ENCODE measurements at places on chromosomes 13 and 19. TPM values are rescaled to one million over a fixed set of nuclear protein-coding genes. Genes with fewer than 3 reads are reported as not detected.

DNA sequence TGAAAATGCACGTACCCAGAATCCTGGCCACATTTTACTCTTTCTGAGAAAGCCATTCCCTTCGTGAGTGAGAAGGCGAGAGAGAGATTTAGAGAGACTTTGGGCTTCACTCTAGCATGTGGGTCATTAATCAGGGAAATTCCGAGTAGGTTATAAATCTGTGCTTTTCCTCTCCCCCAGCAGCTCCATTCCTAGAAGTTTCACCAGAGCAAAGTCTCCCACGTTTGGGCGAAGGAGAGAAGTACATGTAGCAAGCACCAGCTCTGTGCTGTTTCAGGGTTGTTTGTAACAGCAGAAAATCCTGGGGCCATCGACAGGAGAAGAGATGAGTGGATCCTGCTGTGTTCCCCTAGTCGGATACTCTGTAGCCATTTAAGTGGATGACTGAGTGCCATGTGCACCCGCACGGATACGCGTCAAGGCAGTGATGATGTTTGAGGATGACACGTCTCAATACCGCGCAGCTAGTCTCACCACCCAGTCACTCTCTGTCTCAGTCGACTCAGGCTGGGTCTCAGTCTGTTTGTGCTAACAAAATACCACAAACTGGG, 131.8 kb upstream of the PEG3 start:
- no peaks in the 10 kb centered on the region for H3K27me3 ChIP-seq
- H3K36me3 ChIP-seq = peaks cover 6% of the 10 kb centered on the region
- no peaks in the 10 kb centered on the region for H3K4me1 ChIP-seq

DNA sequence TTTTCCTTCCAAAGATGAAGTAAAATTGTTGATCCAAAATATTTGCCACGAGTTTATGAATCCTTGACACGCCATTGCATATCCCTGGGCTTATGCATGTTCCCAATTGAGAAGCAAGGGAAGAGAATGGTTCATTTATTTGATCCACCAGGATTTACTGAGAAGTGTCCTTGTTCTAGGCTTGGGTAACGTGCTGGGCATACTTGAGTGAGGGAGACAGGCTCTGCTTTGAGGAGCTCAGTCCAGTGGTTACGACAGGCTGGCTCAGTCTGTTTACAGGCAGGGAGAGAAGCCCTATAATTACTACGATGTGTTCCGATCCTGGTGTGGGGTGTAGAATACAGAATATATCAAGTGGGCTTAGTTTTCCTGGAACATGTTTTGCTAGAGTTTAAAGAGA, 6.3 kb upstream of the PNMA8C start:
- no peaks in the 10 kb centered on the region for H3K4me1 ChIP-seq
- no peaks in the 10 kb centered on the region for H3K36me3 ChIP-seq
- no peak overlapping the region for H3K4me3 ChIP-seq
- peaks cover 8% of the 10 kb centered on the region for H3K27me3 ChIP-seq
- no peak for DNase-seq

PSG11 gene
- not detected for total RNA-seq

DNA sequence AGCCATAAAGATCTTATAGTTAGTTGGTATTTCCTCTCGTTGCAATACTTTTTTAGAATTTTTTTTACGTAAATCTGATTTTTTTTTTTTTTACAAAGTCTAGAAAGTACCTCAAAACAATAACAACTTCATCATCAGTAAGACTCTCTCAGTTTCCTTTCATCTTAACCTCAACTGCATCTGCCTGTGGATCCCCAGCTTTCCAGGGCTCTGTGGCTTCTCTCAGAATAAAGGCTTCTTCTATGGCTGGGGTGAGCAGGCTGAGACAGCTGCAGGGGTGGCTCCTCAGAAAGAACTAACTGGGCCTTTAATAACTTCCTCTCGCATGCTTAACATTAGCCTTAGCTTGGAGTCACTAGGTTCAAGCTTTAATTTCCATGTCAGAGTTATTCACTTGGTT, 4.2 kb downstream of the ZNF506 start:
- peaks cover 50% of the 10 kb centered on the region for H3K36me3 ChIP-seq
- H3K27ac ChIP-seq = no peak overlapping the region
- no peaks in the 10 kb centered on the region for H3K27me3 ChIP-seq

RNF225 gene
- 1.3 TPM for total RNA-seq

- DNase-seq = no peak
- no peaks in the 10 kb centered on the region for H3K27me3 ChIP-seq
- no peak overlapping the region for H3K4me3 ChIP-seq
- H3K36me3 ChIP-seq = peaks cover 20% of the 10 kb centered on the region
- no peaks in the 10 kb centered on the region for H3K4me1 ChIP-seq
Observed at GRCh38 chr19:47381653-47382279, 32.7 kb downstream of the DHX34 start.

- no peak for DNase-seq
- H3K36me3 ChIP-seq = no peaks in the 10 kb centered on the region
- no peak overlapping the region for H3K4me3 ChIP-seq
Observed at GRCh38 chr13:97240788-97241734, 18.9 kb downstream of the MBNL2 start.

DNA sequence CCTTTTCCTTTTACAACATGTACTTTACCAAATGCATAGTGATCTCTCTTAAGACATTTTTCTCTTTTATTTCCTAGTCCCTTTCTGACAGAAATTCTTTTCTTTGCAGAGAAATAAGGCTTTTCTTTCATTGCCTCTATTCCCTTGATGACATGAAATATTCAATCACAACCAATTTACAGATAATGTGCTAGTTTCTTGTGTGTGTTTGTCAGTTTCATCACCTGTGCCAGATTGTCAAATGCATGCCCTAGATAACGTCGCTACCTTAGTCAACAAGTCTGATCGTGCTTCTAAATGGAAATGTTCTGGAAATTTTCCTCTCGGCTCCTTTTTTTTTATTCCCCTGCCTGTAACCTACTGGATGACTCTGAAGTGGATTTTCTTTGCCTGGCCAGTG, 478.1 kb downstream of the KLF5 start:
- H3K27ac ChIP-seq = peak overlapping the region; percentile 6
- DNase-seq = no peak
- no peaks in the 10 kb centered on the region for H3K27me3 ChIP-seq

DNA sequence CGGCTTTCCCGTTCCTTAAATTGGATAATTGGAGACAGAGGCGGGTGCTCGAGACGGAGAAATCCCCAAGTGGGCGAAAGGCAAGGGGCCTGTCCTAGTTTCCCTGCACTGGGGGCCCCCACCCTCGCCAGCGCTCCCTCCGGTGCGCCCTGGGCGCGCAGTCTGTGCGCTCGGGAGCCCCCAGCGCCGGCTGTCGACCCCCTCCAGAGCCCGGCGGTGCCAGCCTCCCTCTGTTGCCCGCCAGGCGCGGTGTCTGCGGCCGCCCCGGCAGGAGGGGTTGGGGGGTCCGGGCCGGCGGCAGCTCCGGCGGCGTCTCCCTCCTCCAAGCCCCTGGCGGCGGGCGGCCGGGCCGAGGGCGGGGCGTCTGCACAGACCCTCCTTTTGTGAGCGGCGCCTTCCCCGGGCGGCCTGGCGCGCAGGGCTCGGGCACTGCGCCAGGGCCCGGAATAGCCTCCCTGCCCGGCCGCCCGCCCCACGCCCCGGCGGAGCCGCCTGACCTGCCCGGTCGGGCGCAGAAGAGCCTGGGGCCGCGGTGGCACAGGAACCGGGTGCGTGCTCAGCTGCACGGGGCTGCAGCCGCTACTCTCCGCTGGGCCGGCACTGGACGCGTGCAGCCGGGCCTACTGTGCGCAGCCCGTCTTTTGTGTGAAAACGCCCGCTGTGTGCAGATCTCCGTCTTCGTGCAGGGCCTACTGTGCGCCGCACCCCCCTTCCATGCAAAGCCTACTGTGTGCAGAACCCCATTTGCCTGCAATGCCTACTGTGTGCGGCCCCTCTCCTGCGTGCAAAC, 13.2 kb downstream of the GADD45B start:
- H3K36me3 ChIP-seq = no peaks in the 10 kb centered on the region
- peak overlapping the region; percentile 39 for H3K27ac ChIP-seq
- peak overlapping the region; percentile 43 for H3K4me3 ChIP-seq
- H3K27me3 ChIP-seq = no peaks in the 10 kb centered on the region

DNA sequence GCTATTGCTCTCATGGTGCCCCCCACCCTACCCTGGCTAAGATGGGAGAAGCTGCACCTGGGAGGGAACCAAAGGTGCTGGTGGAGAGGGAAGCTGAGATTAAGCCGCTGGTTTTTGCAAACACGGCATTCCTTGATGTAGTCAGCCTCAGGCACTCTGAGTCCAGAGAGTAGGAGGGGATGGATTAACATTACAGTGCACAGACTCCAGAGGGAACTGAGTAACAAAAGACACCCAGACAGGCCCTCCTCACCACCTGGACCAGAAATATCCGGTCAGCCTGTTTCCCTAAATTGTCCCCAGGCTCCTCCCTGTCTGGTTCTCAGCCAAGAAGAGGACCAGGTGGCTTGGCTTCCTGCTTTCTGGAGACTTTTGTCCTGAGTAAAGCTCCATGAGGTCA, 28.9 kb upstream of the PABPC3 start:
- no peak overlapping the region for H3K27ac ChIP-seq
- no peak for DNase-seq
- peaks cover 3% of the 10 kb centered on the region for H3K27me3 ChIP-seq
- H3K4me1 ChIP-seq = peaks cover 9% of the 10 kb centered on the region
- H3K4me3 ChIP-seq = no peak overlapping the region

All from mesothelial cell of epicardium (in vitro differentiated cells).